Esophagus squamous epithelium (tissue), 5 donors: ENCODE measurements at places on chromosomes 13 and 19.

DNA sequence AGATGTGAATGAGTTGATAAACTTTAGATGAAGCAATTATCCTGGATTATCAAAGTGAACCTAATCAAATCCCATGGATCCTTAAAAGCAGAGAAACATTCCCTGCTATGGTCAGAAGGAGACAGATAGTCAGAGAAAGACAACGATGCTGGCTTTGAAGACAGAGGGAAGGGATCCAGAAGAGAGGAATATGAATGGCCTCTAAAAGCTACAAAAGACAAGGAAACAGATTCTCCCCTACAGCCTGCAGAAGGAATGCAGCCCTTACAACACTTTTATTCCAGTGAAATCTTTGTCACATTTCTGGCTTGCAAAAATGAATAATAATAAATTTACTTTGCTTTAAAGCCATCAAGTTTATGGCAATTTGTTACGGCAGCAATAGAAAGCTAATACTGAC, 1164.2 kb downstream of the PCDH17 start:
- no peak for DNase-seq

GRCh38 chr13:98033277-98034247, 80.1 kb downstream of the IPO5 start:
- no peak for DNase-seq

- DNase-seq, result no peak
Measured at GRCh38 chr19:48308631-48309586, 16.4 kb upstream of the EMP3 start.

DNA sequence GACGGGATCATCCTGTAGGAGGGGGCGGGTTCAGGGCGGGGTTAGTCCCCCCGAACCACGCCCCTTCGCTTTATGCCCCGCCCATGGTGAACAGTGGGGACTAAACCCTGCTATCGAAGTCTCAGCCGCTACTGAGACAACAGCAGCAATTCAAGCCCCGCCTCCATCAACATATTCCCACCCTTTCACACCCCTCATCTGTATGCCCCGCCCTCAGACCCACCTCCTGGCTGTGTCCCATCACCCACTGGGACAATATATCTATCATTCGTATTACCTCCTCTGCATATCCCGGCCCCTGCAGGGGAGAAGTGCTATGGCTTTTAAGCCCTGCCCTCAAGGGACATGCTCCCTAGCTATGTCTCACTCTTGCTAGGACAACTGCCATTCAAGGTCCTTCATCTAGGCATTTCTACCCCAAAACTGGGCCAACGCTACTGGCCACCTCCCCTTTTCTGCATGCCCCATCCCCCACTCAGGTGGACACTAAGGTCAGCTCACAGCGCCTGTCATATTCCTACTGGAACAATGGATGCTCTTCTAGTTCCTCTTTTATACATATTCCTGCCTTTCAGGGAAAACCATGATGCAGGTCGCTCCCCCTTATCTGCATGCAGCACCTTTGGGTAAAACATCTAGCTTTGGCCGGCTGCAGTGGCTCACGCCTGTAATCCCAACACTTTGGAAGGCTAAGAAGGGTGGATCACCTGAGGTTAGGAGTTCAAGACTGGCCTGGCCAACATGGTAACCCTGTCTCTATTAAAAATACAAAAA, 11.9 kb downstream of the LRFN1 start:
- DNase-seq, result no peak

- DNase-seq, result no peak
Measured at GRCh38 chr19:14066134-14066533, 4.3 kb upstream of the PALM3 start.
